ENCODE measurements at places on chromosomes 7 and 10.

DNA sequence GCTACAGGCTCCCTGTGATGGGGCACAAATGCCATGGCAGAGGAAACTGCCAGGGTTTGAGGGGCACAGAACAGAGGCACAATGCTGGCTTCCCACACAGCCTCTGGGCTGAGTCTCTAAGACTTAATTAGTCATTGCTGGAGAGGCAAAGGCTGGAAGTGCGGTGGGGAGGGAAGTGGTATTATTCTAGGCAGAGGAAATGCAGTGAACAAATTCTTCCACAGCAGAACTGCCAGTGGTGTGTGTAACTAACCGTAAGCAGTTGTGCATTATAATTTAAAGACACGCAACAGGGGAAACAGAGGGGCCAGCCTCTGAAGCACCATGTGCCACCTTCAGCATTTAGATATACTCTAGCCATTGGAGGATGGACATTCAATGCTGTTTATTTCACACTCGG is 12.8 kb downstream of the ICA1 start:
- DNase-seq, result no peak

GRCh38 chr7:44158096-44158872 is 17.2 kb upstream of the MYL7 start:
- no peak for DNase-seq

DNA sequence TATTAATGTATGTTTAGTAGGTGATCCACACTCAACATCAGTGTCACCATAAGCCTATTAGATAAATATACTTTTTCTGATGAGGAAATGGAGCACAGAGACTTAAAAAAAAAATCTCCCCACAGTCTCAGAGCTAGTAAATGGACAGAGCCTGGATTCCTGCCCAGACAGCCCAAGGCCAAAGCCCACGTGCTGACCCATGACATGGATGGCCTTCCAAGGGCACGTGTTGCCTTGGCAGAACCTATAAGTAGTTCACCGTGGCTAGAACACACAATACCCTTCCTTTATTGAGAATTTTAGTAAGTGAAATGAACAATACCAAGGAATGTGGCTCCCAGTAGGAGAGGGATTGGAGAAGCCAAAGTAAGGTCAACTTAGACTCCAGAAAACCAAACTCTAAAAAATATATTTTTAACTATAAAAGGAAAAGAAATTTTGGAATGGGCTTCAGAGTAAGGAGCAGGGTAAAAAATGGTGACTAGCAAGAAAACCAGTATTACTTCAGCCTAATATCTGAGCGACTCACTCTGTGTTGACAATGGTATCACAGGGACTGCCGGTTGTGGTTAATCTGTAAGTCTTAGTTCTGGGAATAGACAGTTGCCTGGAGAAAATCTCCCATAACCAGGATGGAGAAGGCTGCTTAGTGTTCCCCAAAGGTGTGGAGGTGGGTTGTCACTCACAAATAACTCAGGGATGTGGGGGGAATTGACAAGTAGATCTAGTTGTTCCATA is 223.0 kb downstream of the SORCS1 start:
- DNase-seq, result no peak

GRCh38 chr7:76054123-76055120 is 6.5 kb downstream of the MDH2 start:
- DNase-seq, result peak; percentile 60

DNA sequence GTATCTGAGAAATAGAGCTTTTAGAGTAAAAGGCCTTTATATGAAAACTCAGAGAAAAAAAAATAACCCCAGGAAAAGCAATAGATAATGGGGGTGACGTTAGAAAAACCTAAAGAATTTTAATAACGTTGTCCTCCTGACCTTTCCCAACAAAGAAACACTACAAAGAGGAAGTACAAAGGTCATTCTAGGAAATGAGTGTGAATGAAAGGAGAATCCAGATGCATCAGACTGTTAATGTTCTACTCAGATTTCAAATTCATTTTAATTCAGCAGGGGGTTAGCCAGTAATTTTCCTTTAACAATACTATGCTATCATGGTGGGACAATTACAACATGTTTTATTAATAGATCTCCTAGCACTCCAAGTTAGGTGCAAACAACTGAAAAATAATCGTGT is 73.8 kb upstream of the CDK1 start:
- DNase-seq, result no peak

- DNase-seq, result no peak
Measured at GRCh38 chr7:65295409-65295808, 78.2 kb upstream of the ZNF92 start.

DNA sequence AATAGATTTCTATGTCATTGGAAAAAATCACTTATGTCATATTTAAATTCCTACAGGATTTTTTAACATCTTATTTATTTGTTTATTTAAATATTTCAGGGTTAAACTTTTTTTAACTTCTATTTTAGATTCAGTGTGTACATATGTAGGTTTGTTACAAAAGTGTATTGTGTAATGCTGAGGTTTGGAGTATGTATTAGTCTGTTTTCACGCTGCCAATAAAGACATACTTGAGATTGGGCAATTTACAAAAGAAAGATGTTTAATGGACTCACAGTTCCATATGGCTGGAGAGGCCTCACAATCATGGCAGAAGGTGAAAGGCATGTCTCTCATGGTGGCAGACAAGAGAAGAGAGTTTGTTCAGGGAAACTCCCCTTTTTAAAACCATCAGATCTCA is 65.4 kb downstream of the MGAM2 start:
- DNase-seq, result no peak

DNA sequence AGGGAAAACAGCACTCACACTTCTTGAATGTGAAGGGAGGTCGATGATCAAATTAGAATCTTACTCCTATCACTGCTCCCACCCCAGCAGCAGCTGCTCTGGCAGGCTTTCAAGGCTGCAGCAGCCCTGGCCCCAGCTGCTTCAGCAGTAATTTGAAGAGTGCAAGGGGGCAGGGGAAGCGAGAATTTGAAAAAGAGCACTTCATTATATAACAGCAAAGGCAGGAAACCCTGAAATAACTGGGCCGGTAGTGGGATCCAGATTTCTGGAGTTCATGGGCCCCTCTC is 44.9 kb downstream of the MYPN start:
- DNase-seq, result peak; percentile 65

- no peak for DNase-seq
Measured at GRCh38 chr10:25768167-25768566, 165.9 kb upstream of the MYO3A start.

DNA sequence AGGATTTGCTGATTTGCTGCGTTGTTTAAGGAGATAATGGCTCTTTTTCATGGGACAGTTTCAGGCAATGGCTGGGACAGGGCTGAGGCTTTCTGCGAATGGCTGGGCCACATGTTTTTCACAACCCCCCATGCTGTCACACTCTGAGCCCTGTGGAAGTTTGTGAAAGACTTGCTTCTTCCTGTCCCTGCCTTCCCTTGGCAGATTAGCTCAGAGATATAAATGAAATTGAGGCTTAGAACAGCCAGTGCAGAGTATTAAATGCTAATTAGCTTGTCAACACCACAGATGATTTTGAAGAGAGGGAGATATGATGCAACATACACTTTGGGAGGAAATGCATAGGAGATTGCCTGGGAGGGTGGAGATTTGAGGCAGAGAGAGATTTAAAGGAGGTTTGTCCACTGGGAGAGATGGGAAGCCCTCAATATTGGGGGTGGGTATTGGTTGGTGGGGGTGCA is 232.0 kb downstream of the SH2D4B start:
- no peak for DNase-seq

- DNase-seq, result no peak
Measured at GRCh38 chr7:25288556-25289307, 60.4 kb upstream of the NPVF start.

DNA sequence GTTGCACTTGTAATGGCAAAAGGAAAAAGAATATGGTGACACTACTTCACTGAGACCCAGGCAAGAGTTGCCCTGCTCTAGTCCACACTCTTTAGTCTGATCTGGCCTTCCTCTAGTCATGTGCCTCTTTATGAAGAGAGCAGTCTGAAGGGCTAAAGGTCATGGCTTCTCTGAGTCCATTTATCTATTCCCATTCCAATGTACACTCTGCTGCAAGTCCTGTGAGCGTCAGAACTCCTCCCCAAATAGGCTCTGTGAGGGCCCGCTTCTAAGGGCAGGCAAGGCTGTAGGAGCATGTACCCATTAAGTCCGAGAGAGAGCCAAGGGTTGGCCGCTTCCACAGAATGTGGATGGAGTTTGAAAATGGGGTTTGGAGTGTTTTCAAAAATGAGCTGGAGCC is 209.3 kb downstream of the AHR start:
- no peak for DNase-seq

DNA sequence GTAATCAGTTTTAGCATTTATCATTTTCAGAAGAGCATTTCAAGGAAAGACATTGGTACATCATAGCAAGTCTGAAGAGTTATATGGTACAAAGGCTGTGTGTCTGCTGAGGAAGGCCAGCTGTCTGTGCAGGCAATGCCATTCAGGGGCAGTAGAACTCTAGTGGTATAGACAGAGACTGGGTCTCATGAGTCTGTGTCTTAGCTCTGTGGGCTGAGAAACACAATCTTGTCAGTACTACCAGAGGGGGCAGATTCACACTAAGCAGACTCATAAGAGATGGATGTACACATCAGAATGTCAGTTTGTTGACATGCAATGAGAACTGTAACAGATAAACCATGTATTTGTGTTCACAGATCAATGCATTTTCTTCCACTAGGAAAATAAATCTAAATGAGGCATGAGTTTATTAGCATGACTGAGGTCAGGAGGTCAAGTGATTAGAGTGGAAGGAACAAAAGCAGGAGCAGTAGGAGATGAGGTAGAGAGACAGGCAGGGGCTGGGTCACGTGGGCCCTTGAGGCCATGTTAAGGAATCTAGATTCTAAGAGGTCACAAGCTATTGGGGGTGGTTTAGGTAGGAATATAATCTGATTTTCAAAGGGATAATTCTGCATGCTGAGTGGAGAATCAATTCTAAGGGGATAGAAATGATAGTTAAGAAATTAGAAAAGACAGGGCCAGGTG is 7.5 kb upstream of the GGCT start:
- DNase-seq, result no peak

DNA sequence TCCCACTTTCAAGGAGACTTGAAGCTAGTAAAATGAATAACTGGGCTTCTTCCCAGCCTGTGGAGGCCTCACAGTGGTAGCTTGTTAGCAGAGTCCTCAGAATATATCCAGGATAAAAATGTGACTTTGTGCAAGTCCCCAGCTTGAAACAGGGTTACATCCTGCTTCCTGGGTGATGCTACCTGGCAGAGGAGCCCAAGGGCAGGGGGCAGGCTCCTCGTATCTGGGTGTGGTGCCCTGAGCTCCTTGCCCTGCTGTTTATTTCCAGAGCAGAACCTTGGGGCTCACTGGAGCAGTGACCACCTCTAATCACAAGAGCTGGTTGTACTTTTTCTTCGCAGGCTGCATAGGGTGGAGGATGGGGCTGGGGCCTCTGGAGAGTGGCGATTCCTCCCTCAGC is 94.8 kb downstream of the GRK5 start:
- DNase-seq, result no peak

- peak; percentile 81 for DNase-seq
Measured at GRCh38 chr7:102834999-102835398, 77.8 kb upstream of the LRRC17 start.

DNA sequence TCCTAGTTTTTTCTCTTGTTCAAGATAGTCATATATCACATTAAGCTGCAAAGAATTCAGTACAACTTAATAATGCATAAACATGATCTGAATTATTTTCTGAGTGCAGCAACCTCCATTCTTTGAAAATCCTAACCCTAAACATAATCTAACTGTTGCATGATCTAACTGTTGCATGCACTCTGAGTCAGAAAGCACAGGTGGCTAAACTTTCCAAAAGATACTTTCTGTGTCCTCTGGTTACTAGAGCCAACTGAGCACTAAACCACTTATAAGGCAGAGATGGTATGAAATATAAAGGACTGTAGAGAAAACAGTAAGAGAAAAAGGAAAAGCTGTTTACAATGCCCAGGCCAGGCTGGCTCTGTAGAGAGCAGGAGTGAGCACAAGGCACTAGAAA is 23.0 kb upstream of the FAM133B start:
- no peak for DNase-seq

DNA sequence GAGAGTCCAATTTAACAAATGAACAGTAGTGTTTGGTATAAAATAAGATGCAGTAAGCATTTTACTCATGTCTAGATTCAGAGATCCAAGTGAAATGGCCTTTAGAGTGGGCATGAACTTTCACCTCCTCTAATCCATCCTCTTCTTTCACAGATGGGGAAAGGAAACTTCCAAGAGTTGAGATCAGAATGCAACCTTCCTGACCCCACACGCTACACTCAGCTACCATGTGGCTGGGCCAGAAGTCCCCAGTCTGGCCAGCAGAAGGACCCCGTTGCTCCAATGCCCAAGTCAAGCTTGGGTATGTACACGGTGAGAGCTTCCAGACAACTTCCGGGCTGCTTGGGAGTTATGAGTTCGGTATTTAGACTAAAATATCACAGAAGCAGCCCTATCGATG is 228.0 kb downstream of the ELMO1 start:
- no peak for DNase-seq

GRCh38 chr7:57638666-57639065 is 188.7 kb downstream of the ZNF716 start:
- no peak for DNase-seq

DNA sequence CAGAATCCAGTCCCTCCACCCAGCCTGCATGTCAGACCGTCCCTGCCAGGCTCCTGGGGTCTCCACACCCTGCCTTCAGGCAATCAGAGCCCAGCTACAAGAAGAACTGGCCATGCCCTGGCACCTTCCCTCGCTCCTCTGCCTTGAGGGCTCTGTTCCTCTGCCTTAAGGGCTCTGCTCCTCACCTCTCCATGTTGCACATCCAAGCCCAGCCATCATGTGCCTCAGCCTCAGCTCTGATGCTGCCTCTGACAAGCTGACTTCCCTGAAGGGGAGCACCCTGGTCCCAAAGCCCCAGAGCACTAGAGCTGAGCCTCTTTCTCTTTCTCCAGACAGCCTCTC is 50.3 kb upstream of the ANTXRL start:
- no peak for DNase-seq

- DNase-seq, result no peak
Measured at GRCh38 chr10:48677625-48678024, 7.0 kb upstream of the WDFY4 start.

GRCh38 chr10:30434273-30435072 is 489 bp downstream of the MAP3K8 start:
- peak; percentile 83 for DNase-seq

GRCh38 chr10:83190614-83191013 is 948.7 kb upstream of the GHITM start:
- no peak for DNase-seq

GRCh38 chr7:30144657-30145306 is 10.0 kb downstream of the MTURN start:
- DNase-seq, result no peak

DNA sequence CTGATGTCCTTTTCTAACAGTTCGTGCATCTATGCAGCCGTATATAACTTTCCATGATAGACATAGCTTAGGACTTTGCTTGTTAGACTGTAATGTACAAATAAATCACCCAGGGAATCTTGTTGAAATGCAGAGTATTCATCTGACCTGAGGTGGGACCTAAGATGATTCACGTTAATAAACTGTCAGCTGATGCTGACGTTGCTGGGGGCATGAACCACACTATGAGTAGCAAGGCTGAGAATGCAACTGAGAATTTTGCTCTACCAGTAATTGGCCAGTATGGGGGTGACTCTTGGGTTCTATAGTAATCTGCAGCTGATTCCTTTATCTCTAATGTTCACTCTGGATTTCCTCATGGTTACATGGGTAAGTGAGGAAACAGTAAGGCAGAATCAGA is 130.1 kb upstream of the MALRD1 start:
- no peak for DNase-seq

- no peak for DNase-seq
Measured at GRCh38 chr10:12051241-12051640, 8.6 kb upstream of the UPF2 start.

Measured in EH (cell line).